ENCODE measurements at places on chromosomes 7 and 10.

GRCh38 chr7:105618016-105618296, 36.7 kb upstream of the EFCAB10 start:
- no peak for DNase-seq

DNA sequence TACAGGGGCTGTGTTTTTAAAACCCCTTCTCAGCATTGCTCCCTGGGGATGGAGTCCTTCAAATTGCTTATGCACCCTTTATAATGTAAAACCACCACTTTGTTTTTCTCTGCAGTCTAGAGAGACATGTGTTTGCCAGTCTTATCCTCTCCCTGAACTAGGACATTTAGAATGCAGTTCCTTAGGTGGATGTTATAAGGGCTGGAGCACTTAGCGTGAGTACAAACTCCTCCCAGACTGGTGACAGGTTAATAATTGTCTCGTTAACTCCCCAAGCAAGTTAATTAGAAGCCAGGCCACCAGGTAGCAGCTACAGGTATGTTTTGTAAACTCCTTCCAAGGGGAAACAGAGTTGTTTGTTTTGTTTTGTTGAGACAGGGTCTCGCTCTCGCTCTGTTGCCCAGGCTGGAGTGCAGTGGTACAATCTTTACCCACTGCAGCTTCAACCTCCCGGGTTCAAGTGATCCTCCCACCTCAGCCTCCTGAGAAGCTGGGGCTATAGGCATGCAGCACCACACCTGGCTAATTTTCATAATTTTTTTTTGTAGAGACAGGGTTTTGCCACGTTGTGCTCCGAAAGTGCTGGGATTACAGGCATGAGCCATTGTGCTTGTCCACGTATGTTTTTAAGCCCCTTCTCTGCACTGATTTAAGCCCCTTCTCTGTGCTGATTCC, 100.2 kb downstream of the FAM107B start:
- DNase-seq: no peak

- DNase-seq: peak; percentile 66
Measured at GRCh38 chr7:99473315-99473596, 566 bp downstream of the ZNF789 start.

GRCh38 chr10:124291001-124291701, 127.6 kb downstream of the OAT start:
- DNase-seq: no peak

DNA sequence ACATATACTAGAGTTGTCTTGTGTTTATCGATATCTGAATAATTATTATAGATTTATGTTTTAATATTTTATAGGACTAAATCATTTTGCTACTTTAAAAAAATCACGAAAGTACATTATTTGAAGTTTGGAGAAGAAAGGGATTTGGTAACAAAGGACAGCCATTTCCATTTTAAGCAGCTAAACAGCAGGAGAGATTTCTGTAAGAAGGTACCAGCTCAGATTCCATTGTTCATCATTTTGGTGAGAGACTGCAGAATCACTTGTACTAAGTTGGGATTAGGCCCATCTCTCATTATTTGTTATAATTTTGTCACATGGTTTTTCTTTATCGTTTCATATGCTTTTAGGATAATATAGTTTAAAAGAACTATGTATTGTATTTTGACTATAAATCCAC, 46.7 kb downstream of the PALS2 start:
- DNase-seq: no peak

GRCh38 chr10:124565565-124566221, 104.1 kb downstream of the LHPP start:
- DNase-seq: peak; percentile 65

DNA sequence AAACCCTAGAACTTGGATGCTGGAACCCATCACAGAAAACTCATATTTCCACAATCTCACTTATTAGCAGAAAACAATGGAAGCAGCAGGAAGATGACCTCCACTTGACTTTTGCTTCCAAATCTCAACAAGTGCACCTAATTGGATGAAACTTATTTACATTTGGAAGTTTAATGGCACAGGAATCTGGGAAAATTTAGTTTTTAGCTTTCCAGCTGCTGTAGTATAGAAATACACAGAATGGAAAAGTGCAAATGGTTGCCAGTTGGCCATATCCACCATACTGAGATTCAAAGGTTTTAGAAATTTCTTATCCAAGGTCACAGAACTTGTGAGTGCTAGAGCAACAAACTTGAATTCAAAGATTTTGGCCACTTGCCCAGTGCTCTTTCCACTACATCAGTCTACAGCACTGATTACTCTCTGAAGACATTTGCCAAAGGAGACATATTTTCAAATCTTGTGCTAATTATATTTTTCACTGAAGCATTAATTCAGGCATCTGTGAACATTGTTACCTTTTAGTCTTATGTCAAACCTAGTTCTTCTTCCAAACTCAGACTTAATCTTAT, 9.3 kb upstream of the AHR start:
- DNase-seq: no peak

GRCh38 chr7:2353936-2354185, 766 bp upstream of the EIF3B start:
- DNase-seq: peak; percentile 94

DNA sequence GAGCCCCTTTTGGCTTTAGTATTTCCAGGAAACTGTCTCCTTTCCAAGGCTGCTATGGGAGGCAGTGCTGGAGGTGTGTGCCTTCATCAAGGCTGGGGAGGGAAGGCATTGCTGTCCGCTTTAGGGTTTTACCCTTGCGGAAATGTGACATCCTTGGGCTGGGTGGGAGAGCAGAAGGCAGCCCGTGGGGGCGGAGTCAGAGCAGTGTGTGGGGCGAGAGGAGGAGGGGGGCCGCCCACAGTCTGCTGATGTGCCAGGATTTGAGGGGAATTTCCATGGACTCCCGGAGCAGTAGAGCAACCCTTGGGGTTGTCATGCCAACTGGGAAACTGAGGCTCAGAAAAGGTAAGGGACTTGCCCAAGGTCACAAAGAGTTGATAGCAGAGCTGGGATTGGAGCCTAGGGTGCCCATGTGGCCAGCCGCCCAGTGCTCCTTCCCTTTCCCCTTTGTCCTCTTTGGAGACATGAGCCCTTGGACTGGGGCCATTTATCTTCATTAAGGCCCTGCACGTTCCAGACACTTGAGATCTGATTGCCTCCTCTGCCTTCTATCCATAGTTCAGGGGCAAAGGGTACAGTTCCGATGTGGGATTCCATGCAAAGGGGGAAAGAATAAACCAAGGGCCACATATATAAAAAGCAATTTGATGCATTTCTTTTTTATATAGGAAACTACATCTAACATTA, 22.2 kb downstream of the TSPAN15 start:
- DNase-seq: no peak

DNA sequence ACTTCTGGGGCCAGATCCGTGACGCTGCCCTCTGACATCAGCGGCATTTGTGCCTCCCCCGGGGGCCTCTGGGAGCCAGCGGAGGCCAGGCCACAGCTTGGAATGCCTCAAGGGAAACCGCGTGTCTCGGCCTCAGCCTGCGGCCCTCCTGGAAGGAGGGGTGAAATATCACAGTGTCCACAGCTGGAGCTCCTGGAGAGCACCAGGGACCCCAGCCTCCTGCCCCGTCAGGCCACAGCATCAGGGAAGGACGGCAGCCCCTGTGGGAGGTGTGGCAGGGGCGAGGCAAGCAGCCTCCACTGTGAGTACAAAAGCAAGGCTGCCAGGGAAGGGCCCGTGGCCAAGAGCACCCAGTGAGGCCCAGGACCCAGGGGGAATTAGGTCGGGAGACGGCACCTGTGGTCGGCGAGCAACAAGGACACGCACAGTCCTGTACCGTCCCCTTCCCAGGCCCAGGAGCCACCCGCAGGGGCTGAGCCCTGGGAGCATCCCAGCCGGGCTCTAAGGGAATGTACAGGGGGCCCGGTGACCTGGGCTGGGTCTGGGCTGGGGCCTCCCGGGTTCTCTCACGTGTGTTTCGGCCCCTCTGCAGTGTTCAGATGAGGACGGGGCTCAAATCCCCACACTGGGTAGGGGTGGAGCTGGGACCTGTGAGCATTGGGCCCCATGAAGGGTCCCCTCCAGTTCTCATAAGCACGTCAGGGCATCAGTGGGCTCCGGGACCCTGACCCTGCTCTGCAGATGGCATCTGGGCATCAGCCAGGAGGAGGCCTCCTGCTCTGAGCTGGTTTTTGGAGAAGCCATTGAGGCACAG, 18.7 kb upstream of the KNDC1 start:
- no peak for DNase-seq

DNA sequence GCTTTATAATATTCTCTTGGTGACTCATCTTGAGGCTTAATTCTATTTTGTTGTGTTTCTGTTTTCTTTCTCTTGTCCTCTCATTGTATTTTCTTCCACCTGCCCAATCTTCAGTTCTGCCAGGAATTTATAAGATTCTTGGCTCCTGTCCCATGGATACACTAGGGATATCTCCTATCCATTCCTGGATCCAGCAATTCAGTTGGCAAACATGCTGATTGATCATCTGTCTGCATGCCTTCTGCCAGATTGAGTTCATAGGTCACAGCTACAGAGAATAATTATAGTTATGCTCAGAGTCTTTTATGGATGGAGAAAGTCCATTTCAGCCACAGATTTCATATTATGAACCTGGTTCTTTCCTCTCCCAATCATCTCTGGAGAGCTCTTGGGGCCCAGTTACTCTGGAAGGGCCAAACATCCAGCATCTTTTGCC, 140.4 kb upstream of the MAGI2 start:
- DNase-seq: no peak

GRCh38 chr10:133197786-133198185, 32.2 kb upstream of the UTF1 start:
- DNase-seq: no peak

GRCh38 chr10:122558452-122558851, 2.1 kb upstream of the DMBT1 start:
- no peak for DNase-seq

- DNase-seq: no peak
Measured at GRCh38 chr10:26543567-26544306, 105.6 kb downstream of the APBB1IP start.

- no peak for DNase-seq
Measured at GRCh38 chr10:30464675-30465074, 30.7 kb downstream of the MAP3K8 start.

- DNase-seq: peak; percentile 50
Measured at GRCh38 chr10:28677888-28678686, 766 bp downstream of the BAMBI start.

DNA sequence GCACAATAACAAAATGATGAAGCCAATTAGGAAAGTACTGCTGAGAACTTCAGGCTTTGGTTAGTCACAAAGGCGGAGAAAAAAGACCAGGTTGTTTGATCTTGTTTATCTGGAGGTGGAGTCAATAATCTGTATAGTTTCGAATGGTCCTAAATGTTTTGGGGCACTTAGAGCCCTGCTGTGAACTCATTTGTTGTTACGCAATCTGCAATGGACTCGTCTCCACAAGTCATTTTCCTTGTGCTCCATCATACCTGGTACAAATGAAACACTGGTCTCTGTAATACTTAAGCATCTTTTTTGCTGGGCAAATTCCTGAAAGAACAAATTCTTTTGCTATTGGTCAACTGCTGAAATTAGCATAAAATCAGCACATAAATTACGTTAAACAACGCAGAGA, 430.5 kb downstream of the GATA3 start:
- no peak for DNase-seq
